Suprapubic skin (tissue), 4 donors: ENCODE measurements at places on chromosomes 11 and 22. TPM values are rescaled to one million over a fixed set of nuclear protein-coding genes. Genes with fewer than 3 reads are reported as not detected.

DNA sequence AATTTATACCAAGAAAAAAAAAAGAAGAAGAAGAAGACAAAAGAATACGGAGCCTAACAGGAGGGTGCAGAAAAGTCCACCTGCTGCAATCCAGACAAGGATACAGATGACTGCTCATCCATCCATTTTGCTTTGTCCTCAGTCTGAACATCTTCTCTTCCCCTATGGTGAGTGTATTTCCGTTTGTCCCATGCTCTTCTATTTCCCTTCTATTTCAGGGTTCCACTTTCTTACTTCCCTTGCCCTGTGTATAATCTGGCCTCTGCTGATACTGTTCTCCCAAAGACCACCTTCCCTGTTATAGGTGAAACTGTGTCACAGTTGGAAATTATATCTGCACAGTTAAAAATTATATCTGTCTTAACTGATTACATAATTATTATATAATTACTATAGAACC lies 48.7 kb upstream of the USP47 start:
- DNase-seq = no peak

DNA sequence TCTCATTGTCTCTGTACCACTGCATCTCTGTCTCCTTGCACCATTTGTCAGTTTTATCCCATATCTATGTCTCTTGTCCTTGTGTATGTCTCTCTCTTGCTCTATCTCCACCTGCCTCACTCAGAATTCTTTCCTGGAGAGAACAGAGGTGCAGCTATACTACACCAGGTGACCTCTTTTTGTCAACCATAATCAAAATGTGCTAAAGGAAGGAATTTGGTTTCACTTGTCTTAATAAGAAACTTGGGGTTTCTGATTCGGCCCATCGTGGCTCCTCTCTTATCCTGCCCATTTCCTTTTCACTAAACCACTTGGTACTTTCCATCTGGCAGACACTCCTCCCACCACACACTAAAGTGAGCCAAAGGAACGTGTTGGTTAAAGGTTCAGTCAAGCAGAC lies 2.0 kb upstream of the C11orf42 start:
- DNase-seq = no peak

- no peak for DNase-seq
Observed at GRCh38 chr22:30221121-30221992, 25.2 kb downstream of the LIF start.

- peak; percentile 50 for DNase-seq
Observed at GRCh38 chr11:2452321-2453012, 7.7 kb downstream of the KCNQ1 start.

DNA sequence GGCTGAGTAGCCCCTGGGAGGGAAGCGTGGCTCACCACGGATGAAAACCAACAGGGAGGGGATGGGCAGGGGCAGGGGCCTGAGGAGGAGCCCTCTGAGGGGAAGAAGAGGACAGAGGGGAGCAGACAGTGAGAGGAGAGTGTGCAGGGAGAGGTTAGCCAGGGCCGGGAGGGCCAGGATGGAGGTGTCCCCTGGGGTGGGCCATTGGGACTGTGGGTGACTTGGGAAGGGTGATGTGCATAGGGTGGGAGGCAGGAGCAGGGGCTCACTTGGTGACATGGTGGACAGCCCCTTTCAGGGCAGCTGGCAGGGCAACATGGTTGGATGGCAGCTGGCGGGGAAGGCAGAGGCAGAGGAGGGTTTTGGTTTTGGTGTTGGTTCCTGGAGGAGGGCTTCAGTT lies 5.6 kb upstream of the GDPD5 start:
- DNase-seq = no peak

DNA sequence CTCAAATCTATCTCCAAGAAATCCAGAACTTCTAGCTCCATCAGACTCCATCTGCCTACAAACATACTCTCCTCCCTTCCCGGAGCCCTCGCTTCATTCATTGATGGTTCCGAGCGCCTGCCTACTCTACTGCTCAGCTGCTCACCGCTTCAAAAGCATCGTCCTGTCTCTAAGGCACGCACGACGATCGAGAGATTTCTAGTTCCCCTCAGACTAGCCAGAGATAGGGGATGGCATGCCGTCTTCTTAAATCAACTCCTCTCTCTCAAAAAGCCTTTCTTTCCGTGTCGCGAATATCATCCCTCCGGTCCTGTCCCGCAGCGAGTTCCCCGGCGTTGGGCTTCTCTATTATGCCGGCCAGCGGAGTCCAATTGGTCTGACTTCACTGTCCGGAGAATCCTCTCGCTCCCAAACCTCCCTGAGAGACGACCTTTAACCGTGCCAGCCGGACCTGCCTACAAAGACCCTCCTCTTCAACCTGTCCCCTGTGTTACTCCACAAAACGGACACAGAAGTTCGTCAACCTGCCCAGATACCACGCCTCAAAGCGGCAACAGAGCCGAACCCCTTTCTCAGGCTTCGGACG lies 592 bp downstream of the EEF1G start:
- DNase-seq = no peak

DNA sequence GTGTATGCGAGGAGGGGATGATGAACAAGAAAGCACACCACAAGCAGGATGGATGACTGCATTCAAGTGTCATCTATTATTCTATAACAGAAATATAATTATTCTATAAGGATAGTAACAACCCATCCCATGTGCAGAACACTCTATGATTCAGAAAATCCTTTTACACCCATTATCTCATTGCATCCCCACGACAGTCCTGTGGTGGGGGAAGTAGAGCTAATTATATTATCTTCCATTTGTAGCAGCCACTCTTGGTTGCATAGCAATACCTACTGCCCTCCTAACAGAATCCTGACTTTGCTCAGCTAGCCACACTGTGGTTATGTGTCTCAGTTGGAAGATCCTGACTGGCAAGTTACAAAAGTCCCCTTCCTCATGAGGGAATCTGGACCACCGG lies 406.5 kb upstream of the NARS2 start:
- no peak for DNase-seq

The MOGAT2 gene
- 12.4 TPM for total RNA-seq

- no peak for DNase-seq
Observed at GRCh38 chr11:82092904-82093303, 640.8 kb downstream of the FAM181B start.

The GGTLC3 gene
- not detected for total RNA-seq

The PRSS23 gene
- total RNA-seq = 13.0 TPM

GRCh38 chr11:125649465-125650166 lies 24.7 kb downstream of the CHEK1 start:
- no peak for DNase-seq

- DNase-seq = no peak
Observed at GRCh38 chr22:45720839-45721378, 49.3 kb downstream of the ATXN10 start.

DNA sequence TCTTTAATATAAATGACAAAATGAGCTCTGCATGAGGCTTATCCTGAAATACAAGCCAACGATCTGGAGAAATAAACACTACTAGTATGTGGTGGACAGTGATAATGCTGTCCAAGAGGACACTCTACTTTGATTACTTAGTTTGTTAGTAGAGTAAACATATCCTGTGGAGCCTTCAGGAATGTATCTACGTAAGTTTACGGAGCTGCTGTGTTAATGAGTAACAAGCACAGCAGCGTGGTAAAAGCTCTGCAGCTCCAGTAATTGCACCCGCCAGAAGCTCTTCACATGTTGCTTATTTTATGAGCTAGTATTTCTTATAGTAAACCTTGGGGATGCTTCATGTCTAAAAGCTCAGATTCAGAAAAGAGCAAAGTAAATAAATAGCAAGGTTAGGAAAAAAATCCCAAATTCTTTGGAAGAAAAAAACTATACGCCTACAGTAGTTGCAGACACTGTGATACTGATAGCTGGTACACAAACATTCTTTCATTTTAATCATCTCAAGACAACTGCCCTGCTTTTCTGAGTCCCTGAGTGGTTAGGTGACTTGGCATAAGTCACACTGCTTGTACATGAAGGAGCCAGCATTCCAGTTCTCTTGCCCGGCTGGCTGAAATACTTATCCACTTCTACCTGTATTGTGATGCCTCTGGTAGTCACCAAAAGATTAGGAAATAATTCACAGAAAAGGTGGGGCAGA lies 32.7 kb upstream of the CCDC34 start:
- DNase-seq = no peak

- DNase-seq = no peak
Observed at GRCh38 chr22:49930596-49931412, 12.4 kb downstream of the CRELD2 start.

GRCh38 chr11:83709434-83709833 lies 423.3 kb upstream of the CCDC90B start:
- DNase-seq = no peak

The GUCD1 gene
- total RNA-seq = 96.2 TPM

DNA sequence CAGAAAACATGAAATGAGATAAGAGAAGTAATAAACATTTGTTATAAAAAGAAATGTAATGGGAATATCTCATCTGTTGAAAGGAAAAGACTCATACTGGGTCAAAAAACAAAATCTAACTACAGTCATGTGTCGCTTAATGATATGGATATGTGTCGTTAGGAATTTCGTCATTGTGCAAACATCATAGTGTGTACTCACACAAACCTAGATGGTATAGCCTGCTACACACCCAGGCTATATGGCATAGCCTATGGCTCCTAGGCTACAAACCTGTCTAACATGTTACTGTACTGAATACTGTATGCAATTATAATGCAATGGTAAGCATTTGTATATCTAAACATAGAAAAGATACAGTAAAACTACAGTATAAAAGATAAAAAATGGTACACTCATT lies 89.8 kb upstream of the ZC3H12C start:
- no peak for DNase-seq

GRCh38 chr11:13008625-13009475 lies at the start of gene RASSF10:
Gene RASSF10 (plus strand): TSS chr11:13009316. CDS start chr11:13009577, 261 bp downstream.
- DNase-seq = no peak

- DNase-seq = no peak
Observed at GRCh38 chr11:46987183-46987582, 50.6 kb downstream of the CSTPP1 start.

The LYVE1 gene
- 8.7 TPM for total RNA-seq
